ENCODE measurements at places on chromosomes 6 and 20.

DNA sequence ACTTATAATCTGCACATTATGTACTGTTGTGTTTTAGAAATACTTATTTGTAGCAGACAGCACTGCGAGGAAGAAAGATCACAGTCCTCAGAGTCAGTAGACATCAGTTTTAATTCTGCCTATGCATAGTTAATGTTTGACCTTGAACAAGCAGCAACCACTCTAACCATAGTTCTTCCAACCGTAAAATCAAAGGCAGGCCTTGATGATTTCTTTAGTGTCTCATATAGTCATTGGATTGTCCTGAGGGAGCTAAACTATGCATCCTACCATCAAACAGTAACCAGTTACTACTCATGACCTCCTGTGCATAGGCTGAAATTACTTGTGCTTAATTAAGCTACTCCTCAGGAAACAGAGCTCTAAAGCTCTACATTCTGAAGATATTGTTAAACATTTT, 294.8 kb upstream of the STXBP5 start:
- DNase-seq: no peak

- DNase-seq: no peak
These were observed 29.3 kb upstream of the TBC1D7 start for GRCh38 chr6:13357551-13358075.

DNA sequence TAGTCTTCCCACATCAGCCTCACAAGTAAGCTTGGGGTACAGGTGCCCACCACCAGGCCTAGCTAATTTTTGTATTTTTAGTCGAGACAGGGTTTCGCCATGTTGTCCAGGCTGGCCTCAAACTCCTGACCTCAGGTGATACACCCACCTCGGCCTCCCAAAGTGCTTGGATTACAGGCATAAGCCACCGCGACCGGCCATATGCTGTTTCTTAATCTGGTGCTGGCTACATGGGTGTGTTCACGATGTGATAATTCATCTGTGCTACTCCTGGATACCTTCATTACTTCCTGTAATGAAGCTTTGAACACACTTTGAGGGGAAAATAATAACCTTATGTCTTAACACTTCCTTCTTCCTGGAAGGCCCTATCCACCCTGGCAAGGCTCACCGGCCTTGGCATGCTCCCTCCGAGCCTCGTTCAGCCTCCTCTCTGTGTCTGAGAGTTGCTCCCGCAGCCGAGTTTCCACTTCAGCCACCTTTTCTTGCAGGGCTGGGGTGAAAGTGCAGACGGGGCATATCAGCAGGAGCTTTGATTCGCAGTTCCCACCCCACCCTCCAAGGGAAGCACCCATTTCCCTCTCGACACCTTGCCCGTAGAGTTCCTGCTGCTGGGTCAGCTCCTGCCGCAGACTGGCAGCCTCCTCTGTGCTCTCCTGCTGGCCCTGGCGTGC, 5.6 kb upstream of the PSORS1C2 start:
- no peak for DNase-seq

DNA sequence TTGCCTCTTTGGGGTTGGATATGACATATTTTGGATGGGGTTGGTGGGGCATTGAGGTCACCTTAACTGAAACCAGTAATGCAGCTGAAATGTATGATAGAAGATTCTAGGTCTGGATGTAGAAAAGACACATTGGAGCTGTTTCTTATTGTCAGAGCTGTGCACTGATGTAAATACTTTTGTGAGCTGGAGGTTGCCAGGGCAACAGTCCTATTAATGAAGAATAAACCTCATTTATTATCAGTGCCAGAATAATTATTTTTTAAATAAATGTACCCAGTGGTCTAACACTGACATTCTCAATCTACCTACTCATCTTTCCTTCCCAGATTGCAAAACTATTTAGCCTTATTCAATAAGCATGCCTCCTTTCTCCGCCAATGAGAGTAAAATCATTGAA, 57.0 kb downstream of the CAP2 start:
- no peak for DNase-seq

- DNase-seq: no peak
These were observed 950 bp downstream of the PEDS1 start for GRCh38 chr20:50152394-50153152.

GRCh38 chr6:53240761-53241160, 92.1 kb upstream of the GCM1 start:
- DNase-seq: no peak

GRCh38 chr6:29491574-29491973, 3.8 kb upstream of the MAS1L start:
- DNase-seq: no peak

DNA sequence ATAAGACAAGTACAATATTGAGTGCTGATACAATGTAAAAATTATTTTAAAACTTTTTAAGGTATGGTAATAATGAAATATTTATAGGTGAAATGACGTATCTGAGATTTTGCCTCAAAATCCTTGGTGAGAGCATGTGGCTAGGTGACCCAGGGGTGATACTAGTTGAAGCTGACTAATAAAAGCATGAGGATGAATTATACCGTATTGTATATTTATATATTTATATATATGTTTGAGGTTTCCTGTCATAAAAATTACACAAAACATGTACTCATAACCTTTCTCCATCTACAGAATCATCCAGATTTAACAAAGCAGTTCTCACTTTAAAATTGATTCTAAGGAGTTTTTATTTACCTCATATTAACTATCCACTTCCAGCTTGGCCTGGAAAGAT, 358.1 kb downstream of the CDKAL1 start:
- no peak for DNase-seq

DNA sequence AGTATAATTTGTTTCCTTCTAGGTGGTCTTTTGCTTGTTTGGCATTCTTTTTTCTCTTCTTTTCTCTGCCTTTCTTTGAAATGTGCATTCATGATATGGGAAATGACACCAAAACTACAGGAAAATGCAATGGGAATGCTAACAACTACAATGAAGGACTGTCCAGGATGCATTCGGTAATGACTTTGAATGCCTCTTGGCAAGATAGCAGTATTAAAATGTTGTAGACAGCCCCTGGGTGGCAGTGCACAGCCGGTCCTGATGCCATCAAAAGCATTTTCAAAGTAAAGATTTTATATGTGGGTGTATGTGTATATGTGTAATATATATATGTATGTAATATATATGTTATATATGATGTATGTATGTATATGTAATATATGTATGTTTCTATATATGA, 218.8 kb upstream of the MMS22L start:
- no peak for DNase-seq

DNA sequence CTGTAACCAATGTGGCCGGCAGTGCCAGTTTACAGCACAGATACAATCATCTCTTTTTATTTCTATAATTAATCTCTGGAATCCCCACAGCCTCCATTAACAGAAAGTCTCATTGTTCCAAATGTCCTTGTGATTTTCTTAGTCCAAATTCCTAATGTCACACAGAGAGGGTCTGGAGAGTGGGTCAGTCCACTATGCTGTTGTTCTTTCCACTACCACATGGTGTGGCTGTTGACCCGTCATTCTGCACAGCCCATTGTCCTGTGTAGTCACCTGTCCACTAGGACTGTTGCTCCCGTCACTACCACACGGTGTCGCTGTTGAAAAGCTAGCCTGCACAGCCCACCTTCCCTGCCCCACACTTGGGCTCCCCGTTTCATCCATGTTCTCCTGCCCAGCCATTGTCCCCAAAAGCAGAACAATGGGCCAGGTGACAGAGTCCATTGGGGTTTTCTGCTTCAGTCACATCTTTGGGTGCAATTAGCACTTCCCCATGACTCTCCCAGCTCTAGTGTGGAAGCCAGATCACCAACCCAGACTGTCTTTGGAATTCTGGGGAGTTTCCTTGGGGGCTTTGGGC, 8.6 kb upstream of the LBP start:
- no peak for DNase-seq

GRCh38 chr6:42013134-42013516, 37.2 kb upstream of the TAF8 start:
- no peak for DNase-seq

GRCh38 chr6:56715741-56716140, 73.1 kb upstream of the DST start:
- no peak for DNase-seq

- DNase-seq: no peak
These were observed 81.9 kb upstream of the E2F3 start for GRCh38 chr6:20319520-20320357.

GRCh38 chr6:154433477-154434241, 76.8 kb downstream of the CNKSR3 start:
- DNase-seq: no peak

- DNase-seq: no peak
These were observed 99.7 kb downstream of the FAM50B start for GRCh38 chr6:3948866-3949265.

- DNase-seq: peak; percentile 14
These were observed 3.2 kb upstream of the SEC23B start for GRCh38 chr20:18504479-18505060.

DNA sequence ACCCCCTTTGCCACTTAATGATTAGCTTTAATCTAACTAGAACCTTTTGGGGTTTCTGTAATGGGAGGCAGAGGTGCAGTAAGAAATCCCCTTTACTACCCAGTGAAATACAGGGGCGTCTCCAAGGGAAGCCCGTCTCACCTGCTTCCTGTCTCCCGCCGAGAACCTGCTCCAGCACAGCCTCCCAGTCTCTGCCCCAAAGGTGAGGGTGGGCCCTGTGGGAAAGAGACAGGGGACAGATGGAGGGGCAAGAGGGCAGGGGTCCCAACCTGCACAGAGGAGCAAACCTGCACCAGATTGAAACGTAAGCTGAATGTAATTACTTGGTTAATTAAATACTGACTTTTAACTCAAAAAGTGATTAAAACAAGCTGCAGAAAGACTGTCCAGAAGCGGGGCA, 474.2 kb upstream of the SULF2 start:
- DNase-seq: no peak

DNA sequence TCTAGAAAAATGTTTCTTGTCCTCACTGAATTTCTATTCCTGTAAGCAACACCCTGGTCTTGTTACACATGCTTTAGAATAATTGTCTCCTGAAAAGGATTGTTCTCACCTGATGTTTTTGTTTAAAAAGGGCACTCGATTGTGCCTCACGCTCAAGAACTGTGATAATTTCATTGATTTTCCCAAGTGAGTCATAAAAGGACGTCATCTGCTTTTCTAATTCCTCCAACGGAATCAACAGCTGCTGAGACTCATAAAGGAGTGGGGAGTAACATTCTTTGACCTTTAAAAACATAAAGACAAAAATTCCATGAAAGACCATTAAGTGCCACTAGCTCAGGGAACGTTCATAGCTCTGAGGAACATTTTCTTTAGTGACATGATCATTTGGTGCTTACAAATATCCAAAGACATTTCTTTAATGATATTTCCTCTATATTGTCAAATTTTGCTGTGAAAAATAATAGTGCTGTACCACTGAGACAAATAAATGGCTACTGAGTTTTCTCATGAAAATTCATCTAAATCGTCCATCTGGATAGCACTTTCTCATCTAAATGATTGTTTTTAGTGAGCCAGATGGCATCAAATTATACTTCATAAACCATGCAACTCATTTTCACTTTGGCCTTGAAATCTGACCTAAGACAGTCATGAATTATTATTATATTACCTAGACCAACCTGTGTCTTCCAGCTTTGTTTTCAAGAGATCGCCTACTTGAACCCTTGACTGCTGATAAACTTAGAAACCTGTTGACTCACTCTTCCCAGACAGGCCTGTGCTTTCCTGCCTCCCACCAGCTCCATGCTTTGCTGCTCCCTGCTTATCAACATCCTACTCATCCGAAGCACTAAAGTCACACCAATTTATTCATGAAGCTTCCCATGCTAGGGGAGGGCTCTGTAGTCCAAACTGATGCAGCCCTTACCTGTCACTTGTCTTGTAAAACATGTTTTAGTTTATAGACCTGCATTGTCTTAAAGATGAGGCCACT, 178.2 kb downstream of the SYNE1 start:
- no peak for DNase-seq

GRCh38 chr6:37204014-37204751, 34.2 kb downstream of the PIM1 start:
- DNase-seq: no peak

- DNase-seq: no peak
These were observed 103.4 kb downstream of the FOXC1 start for GRCh38 chr6:1713016-1713600.

- no peak for DNase-seq
These were observed 13.3 kb downstream of the GMPR start for GRCh38 chr6:16251706-16252105.

GRCh38 chr20:63830841-63831588, at the start of gene ZBTB46:
Gene ZBTB46, minus strand, starts transcription at chr20:63831264. Its CDS starts 40,507 bp downstream, at chr20:63790757.
- DNase-seq: no peak

DNA sequence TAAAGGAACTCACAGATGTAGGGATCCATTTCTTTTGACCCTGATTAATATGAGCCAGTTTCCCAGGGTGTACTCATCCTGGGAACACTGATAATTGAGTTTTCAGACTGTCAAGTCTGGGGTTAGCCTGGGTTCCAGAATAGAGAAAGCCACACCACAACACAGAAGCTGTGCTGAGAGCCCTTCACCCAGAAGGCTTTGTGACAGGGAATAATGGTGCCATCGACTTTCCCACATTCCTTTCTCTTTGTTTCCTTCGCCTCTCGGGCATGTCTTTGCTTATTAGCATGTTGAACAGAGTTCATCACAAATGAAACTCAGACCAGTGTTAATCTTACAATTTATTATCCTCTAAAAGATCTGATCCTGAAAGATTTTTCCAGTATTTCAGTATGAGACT, 95.0 kb downstream of the TCP11 start:
- no peak for DNase-seq

- DNase-seq: no peak
These were observed 89.2 kb downstream of the GCLC start for GRCh38 chr6:53455678-53456077.

GRCh38 chr6:140001821-140002341, 627.4 kb upstream of the CITED2 start:
- no peak for DNase-seq

GRCh38 chr20:22568872-22569344, 15.5 kb downstream of the FOXA2 start:
- no peak for DNase-seq

DNA sequence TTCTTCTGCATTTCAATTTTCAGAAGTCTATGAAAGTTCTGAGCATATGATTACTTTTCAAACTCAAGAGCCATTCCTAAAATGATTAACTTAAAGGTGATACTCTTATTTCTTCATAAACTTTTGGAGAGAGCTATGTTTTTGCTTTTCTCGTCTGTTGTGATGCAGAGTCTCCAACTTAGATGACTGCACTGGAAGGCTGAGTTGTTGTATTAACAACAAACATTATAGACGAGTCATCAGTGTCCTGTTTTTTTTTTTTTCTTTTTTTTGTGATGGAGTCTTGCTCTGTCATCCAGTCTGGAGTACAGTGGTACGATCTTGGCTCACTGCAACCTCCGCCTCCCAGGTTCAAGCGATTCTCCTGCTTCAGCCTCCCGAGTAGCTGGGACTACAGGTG, 101.9 kb downstream of the CD109 start:
- no peak for DNase-seq

GRCh38 chr6:31837369-31838113, 10.0 kb downstream of the HSPA1B start:
- no peak for DNase-seq

DNA sequence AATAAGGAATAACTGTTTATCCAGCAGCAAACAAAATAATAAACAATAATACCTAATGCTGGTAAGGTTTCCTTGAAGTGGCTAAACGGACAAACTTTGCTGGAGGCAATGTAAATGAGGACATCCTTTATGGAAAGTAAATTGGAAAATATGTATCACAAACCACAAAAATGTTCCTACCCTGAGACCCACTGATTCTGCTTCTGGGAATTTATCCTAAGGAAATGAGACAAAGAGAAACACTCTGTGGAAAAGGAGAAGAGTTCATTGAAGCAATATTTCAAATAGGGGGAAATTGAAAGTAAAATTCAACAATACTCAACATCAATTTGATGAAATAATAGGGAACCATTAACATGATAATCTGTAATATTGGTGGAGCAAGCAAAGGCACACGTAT, 37.9 kb downstream of the MAFB start:
- no peak for DNase-seq
